ENCODE measurements at places on chromosomes 3 and 15. TPM values are rescaled to one million over a fixed set of nuclear protein-coding genes. Genes with fewer than 3 reads are reported as not detected.

MYL3 gene
- not detected for total RNA-seq

DNA sequence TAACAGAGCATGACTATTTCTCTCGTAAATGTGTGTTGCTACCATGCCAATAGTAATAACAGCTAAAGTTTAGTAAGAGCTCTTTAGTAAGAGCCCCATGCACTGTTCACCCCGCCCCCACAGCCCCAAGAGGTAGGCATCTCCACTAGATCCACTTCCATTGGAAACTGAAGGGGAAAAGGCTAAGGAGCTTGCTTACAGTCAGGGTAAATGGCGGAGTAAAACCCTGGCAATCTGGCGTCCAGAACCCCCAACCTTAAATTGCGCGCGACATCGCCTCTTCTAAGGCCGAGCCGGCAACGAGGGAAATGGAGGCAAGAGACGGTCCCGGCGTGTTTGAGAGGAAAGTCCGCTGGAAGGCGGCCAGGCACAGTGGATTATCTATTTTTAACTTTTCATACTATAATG, 654 bp upstream of the C3orf38 start:
- peaks cover 13% of the 10 kb centered on the region for H3K36me3 ChIP-seq
- H3K4me1 ChIP-seq, result peaks cover 46% of the 10 kb centered on the region
- H3K27me3 ChIP-seq, result no peaks in the 10 kb centered on the region
- H3K27ac ChIP-seq, result peak overlapping the region; percentile 98
- H3K4me3 ChIP-seq, result peak overlapping the region; percentile 100
- DNase-seq, result no peak

- peak overlapping the region; percentile 92 for H3K27ac ChIP-seq
- peaks cover 38% of the 10 kb centered on the region for H3K4me1 ChIP-seq
- DNase-seq, result no peak
- H3K36me3 ChIP-seq, result no peaks in the 10 kb centered on the region
- H3K4me3 ChIP-seq, result peak overlapping the region; percentile 99
Measured at GRCh38 chr3:111858642-111859041, 423 bp upstream of the PHLDB2 start.

- H3K4me3 ChIP-seq, result no peak overlapping the region
- DNase-seq, result no peak
- no peak overlapping the region for H3K27ac ChIP-seq
- no peaks in the 10 kb centered on the region for H3K36me3 ChIP-seq
- H3K4me1 ChIP-seq, result no peaks in the 10 kb centered on the region
Measured at GRCh38 chr15:69265347-69265955, 33.3 kb upstream of the PAQR5 start.

DNA sequence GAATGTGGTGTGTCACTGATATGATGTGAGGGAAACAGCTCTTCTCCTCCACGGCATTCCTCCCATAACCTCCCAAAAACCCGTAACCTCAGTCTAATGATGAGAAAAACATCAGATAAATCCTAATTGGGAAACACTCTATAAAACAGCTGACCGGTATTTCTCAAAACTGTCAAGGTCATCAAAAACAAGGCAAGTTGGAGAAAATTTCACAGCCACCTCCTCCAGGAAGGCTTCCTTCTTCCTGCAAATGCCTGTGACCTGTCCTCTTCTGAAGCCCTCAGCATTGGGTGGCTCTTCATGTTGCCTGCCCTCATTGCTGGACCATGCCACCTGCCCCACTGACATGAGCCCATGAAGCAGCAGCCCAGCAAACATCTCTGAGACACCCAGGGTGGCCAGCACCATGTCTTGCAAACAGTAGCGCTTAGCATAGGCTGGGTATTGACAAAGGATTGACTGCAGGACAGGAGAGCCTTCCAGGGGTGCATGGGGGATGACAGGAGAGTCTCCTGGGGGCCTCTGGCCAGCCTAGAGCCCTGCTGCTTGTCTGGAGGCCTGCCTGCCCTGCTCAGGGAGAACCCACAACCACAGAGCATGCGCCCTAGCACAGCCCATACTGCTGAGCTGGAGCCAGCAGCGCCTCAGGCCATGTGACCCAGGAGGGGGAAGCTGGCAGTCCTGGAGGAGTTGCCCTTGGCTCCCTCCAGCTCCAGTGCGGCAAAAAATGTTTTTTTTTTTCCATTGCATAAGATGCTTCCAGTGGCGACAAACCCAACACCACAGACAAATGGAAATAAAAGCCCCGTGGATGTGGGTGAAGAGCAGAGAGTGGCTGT, 49.7 kb downstream of the XXYLT1 start:
- no peaks in the 10 kb centered on the region for H3K27me3 ChIP-seq
- H3K36me3 ChIP-seq, result peaks cover 17% of the 10 kb centered on the region
- H3K27ac ChIP-seq, result no peak overlapping the region
- peaks cover 4% of the 10 kb centered on the region for H3K4me1 ChIP-seq
- H3K4me3 ChIP-seq, result no peak overlapping the region

GOLGA6B gene
- total RNA-seq, result not detected

DNA sequence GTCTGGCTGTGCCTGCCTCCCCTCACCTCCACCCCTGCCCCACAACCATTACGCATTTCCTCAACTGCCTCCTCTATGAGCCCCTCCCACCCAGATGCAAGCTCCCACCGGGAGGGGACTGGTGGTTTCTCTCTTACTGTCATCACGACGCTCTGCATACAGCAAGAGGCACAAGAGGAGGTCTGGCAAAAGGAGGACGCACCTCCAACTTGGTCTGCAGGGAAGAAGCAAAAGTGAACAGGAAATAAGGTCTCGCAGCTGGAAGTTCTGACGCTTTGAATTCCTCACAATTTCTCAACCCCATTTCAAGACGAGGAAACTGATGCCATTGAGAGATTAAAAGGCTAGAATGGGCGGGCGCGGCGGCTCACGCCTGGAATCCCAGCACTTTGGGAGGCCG, 42.3 kb upstream of the MUC4 start:
- H3K27me3 ChIP-seq, result peaks cover 5% of the 10 kb centered on the region
- no peaks in the 10 kb centered on the region for H3K36me3 ChIP-seq
- H3K4me1 ChIP-seq, result peaks cover 7% of the 10 kb centered on the region
- H3K4me3 ChIP-seq, result no peak overlapping the region
- H3K27ac ChIP-seq, result no peak overlapping the region
- no peak for DNase-seq

- no peak for DNase-seq
- no peak overlapping the region for H3K27ac ChIP-seq
- no peaks in the 10 kb centered on the region for H3K36me3 ChIP-seq
- H3K4me3 ChIP-seq, result no peak overlapping the region
- H3K4me1 ChIP-seq, result peaks cover 3% of the 10 kb centered on the region
- H3K27me3 ChIP-seq, result no peaks in the 10 kb centered on the region
Measured at GRCh38 chr15:36961956-36962355, 138.4 kb downstream of the MEIS2 start.

- H3K36me3 ChIP-seq, result peaks cover 3% of the 10 kb centered on the region
- DNase-seq, result no peak
- no peaks in the 10 kb centered on the region for H3K4me1 ChIP-seq
- no peaks in the 10 kb centered on the region for H3K27me3 ChIP-seq
Measured at GRCh38 chr3:77919244-77919643, 879.3 kb downstream of the ROBO2 start.

GRCh38 chr3:143063018-143063417, 56.6 kb upstream of the CHST2 start:
- peak overlapping the region; percentile 14 for H3K27ac ChIP-seq
- H3K4me1 ChIP-seq, result no peaks in the 10 kb centered on the region
- no peaks in the 10 kb centered on the region for H3K27me3 ChIP-seq

DNA sequence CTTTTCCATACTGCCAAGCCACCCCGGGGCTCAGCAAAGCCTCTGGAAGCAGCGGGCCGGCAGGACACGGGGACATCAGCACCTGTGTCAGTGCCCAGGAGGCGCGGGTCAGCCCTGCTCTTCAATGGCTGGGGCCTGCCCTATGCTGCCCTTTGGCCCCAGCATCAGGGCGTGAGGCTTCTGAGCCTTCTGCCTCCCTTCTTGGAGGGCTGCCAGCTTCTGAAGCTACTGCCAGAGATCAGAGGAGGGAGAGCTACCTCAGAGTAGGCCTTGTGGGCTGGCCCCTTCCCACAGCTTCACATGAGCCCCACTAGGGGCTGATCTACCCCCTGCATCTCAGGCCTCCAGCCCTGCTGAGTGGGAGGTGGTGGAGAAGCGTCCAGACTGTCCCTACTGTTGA, 13.0 kb upstream of the TMEM115 start:
- H3K27me3 ChIP-seq, result no peaks in the 10 kb centered on the region
- H3K36me3 ChIP-seq, result no peaks in the 10 kb centered on the region
- peak overlapping the region; percentile 93 for H3K27ac ChIP-seq
- no peak overlapping the region for H3K4me3 ChIP-seq
- no peak for DNase-seq
- peaks cover 25% of the 10 kb centered on the region for H3K4me1 ChIP-seq

- peaks cover 26% of the 10 kb centered on the region for H3K4me1 ChIP-seq
- H3K36me3 ChIP-seq, result no peaks in the 10 kb centered on the region
- no peaks in the 10 kb centered on the region for H3K27me3 ChIP-seq
Measured at GRCh38 chr3:114686621-114687020, 392.8 kb downstream of the TIGIT start.

AP4E1 gene
- total RNA-seq, result 11.7 TPM
